ENCODE measurements at places on chromosomes 1 and 21.

GRCh38 chr1:93960641-93961147 lies 51.5 kb upstream of the GCLM start:
- DNase-seq, result no peak

- no peak for DNase-seq
Observed at GRCh38 chr1:56404066-56404465, 175.3 kb downstream of the PLPP3 start.

DNA sequence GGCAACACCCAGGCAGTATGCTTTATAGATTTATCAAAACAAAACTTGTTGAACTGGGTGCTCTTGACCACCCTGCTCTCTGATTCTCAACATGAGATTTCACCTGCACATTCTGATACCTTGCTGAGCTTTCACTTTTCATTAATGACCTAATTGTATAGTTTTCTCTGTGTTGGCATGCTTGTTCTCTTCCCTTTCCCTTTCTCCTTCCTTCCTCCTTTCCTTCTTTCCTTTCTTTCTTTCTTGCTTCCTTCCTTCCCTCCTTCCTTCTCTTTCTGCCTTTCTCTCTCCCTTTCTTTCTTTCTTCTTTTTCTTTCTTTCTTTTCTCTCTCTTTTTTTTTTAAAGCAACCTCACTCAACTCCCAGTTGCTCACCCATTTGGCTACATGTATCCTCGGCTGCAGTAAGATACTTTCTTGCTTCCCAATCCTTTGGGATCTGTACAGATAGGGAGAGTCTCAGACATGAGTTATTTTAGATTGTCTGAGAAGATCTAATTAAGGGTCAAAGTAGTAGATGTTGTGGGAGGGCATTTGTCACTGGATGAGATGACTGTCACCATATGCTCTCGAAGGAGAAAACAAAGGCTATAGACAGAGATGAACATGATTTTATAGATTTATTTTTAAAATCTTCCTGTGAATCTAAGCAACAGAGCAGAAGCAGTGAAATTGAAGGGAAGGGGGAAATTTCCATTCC lies 458.0 kb downstream of the USP25 start:
- DNase-seq, result no peak

GRCh38 chr1:94258873-94259331 lies 21.5 kb upstream of the ARHGAP29 start:
- peak; percentile 48 for DNase-seq

DNA sequence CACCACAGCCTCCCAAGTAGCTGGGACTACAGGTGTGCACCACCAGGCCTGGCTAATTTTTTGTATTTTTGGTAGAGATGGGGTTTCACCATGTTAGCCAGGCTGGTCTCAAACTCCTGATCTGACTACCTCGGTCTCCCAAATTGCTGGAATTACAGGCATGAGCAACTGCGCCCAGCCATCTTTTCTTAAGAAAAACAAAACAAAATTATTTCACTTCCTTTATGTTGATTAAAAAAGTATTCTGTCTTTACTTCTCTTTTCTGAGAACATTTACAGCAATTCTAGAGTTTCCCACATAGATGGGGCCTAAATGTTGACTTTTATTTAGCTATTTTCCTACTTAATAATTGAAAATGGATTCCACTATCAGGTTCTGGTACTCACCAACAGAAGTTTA lies 17.3 kb upstream of the TMEM183A start:
- DNase-seq, result no peak

DNA sequence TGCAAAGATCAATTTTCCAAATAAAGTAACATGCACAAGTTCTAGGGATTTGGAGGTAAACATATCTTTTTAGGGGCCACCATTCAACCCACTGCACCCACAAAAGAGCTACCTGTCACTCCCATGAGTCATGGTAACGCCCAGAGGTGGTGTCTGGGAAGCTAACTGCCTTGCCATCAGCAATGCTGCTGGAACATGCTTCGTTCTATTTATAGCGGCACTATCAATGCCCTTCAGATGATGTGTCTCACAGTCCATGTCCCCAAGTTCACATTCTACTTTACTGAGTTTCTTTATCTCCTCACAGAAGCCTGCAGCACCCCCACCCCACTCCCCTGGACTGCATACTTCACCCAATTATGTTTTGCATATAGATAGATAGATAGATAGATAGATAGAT lies 95.4 kb downstream of the LPAR3 start:
- no peak for DNase-seq

GRCh38 chr1:118396829-118397495 lies 211.9 kb upstream of the SPAG17 start:
- no peak for DNase-seq

Data from A549 (cell line).